ENCODE measurements at places on chromosomes 7 and 10.

- no peak for DNase-seq
Observed at GRCh38 chr7:6567886-6568285, 9.4 kb upstream of the ZDHHC4 start.

DNA sequence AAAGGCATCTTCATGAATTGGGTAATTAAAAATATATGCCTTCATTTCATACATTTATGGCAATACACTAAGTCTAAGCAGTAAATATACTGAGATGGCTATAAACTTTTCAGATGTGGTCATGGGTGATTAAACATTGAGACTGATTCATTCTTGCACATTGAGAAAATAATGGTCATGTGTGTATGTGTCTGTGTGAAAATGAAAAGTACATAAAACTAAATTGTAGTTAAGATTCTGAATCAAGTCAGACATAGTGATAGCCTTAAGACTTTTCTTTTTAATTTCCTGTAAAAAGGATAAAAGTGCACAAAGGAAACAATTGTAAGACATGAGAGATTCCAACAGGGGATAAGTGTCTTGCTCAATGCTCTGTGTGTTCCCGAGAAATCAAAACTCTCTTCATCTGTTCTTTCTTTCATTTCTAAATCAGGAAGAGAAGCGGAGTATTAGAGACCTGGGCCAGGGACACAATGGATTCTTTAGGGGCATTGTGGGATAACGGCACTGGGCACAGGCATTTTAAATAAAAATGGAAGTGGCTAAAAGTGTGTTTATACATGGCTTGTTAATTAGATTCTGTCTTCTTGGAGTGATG lies 69.8 kb upstream of the AGR3 start:
- no peak for DNase-seq

- no peak for DNase-seq
Observed at GRCh38 chr10:13206546-13207443, 27.4 kb downstream of the UCMA start.

DNA sequence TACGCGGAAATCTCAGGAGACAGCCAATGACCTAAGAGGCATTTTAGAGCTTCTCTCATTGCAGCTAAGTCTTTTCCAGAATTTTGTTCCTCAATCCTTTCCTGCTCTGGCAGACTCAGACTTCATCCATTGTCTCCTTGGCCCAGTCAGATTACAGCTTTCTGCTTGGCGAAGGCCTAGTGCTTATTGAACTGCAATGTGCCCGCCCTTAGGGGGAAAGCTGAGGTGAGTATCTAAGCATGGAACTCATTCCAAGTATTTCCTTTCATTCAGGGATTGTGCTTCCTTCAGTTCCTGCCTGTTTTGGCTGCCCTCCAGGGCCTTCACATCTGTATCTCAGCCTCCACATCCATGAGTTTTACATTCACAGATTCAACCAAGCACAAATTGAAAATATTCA lies 37.5 kb downstream of the PRLHR start:
- no peak for DNase-seq

- DNase-seq: no peak
Observed at GRCh38 chr7:123346766-123347165, 147.0 kb upstream of the SLC13A1 start.

GRCh38 chr7:142876236-142876960 lies 9.1 kb downstream of the TRPV6 start:
- no peak for DNase-seq

DNA sequence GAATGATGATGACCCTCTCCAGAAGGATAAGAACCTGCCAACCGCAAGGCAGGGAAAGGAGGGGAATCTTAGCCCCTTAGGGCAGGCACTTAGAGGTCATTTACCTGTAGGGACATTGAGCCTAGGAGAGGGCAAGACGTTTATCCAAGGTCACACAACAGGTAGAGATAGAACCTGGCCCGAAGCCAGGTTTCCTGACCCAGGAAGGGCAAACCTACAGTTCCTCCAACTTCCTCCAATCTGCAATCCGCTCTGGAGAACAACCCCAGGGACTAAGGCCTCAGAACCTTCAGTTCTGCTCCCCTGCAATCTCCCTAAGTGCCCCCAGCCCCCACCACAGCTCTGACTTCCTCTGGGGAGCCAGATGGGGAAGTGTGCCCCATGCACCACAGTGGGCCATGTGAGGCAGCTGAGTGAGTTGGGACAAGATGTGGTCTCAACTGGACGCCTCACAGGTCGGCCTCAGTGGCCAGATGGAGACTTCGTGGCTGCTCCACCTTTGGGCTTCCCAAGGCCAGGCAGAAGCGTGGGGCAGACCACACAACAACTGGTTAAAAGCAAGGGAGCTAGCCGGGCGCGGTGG lies 1.4 kb upstream of the PSAP start:
- DNase-seq: no peak

- no peak for DNase-seq
Observed at GRCh38 chr10:4639960-4640359, 186.0 kb upstream of the AKR1E2 start.

DNA sequence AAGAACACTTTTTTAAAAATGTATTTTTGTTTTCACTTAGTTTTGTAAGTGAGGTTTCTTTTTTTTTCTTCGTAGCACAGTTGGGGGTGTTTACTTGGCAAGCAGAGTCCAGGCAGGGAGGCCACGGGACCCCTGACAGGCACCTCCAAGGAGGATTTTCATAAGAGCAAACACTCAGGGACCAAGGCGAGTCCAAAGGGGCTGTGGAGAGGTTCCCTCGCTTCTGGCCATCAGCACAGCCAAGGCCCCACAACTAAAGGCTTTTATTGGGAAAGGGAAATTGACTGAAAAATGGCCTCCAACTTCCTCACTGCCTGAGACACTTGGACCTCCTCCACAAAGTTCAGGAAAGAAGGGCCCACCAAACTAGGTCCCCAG lies 173.8 kb downstream of the LRRC4 start:
- no peak for DNase-seq

DNA sequence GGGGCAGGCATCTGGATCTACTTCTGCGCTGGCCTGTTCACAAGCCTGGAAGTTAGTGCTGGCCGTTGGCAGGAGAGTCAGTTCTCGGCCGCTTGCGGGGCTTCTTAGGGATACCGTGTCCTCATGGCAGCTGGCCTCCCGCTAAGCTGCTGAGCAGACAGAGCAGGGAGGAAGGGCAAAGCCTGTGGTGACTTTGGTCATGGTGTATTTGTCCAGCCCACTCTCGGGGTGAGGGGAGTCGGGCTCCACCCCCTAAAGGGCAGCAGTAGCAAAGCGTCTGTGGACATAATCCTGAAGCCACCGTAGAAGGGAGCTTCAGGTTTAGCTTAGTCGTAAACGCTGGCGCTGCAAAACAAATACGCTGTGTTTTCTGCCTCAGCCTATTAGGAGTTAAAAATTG lies 12.2 kb downstream of the UBE3C start:
- DNase-seq: no peak

- no peak for DNase-seq
Observed at GRCh38 chr7:38438970-38439369, 165.5 kb upstream of the TARP start.

DNA sequence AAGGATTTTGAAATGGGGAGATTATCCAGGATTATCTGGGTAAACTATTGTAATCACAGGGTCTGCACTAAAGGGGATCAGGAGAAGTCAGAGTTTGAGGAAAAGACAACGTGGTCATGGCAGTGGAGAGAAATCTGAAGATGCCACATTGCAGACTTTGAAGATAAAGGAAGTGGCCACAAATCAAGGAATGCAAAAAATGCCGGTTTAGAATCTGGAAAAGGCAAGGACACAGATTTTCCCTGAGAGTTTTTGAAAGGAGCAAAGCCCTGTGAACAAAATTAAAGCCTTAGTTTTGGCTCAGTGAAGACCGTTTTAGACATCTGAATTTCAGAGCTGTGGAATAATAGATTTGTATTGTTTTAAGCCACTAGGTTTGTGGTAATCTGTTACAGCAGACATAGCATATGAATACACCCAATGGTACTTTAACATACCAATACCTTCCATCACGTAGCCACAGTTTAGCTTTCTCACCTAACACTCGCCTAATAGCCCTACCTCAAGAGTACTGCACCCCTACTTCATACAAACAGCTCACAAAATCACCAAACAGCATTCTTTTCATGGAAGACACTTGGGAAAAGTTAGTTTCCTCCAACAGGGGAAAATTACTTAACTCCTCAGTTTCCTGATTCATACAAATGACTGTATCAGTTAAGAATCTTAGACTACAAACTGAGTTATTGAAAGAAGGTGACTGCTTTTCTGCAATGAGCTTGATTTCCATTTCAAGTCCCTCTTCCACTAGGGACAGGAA lies 446.5 kb downstream of the INHBA start:
- DNase-seq: no peak

DNA sequence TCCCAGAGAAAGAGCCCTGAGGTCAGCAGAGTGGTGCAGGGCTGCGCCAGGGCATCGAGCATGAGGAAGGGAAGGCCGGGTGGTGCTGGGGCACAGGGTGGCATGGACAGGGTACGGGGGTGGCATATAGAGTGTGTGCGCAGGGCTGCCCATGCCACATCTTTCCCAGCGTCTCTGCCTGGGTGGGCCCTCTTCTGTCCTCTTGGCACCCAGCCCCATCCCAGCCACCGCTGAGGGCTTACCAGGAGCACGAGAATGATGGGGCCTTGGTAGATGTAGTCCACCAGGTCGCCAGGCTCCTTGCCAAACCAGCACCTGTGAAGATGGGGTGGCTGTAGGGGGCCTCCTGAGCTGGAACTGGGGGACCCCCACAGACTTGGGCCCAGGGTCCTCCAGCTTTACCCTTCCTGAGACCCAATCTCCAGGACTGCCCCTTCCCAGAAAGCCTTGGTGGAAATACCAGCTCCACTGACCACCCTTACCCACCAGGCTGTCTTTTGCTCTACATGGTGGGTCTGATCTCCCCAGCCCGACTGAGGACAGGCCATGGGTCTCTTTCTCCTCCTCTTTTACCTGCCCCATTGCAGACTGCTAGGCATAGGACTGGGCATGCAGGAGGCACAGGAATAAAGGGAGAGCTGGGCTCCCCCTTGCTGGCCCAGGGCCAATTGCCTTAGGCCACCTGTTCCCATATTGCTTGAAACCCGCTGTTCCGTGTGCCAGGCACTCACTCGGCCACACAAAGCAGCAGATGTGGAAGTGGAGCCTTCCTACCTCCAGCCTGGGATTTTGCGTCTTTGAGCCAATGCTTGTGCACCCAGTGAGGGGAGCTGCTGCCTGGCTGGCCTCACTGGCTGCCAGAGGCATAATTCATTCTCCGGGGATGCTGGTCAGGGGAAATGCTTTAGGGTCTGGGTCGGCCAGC lies 21.7 kb downstream of the CRHR2 start:
- peak; percentile 88 for DNase-seq

- DNase-seq: no peak
Observed at GRCh38 chr7:23654508-23654907, 25.5 kb upstream of the FAM221A start.

DNA sequence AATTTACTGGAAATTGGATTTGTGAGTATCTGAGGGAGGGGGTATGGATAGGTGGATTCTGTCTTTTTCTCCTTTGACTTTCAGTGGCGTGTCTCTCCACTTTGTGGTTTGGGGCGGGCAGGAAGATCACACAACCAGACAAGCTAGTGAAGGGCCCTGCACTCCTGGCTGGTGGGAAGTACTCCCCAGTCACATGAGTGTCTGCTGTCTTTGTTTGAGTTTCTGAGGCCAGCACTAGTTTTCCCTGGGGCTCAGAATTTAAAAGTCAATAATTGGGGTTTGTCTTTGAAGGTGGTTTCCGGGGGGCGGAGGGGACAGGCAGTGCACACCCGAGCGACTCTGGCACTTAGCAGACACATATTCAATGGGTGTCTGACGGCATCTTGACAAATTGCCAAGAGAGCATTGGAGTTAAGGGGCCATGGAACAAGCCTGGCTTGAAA lies 120.1 kb downstream of the WDFY4 start:
- DNase-seq: peak; percentile 25

DNA sequence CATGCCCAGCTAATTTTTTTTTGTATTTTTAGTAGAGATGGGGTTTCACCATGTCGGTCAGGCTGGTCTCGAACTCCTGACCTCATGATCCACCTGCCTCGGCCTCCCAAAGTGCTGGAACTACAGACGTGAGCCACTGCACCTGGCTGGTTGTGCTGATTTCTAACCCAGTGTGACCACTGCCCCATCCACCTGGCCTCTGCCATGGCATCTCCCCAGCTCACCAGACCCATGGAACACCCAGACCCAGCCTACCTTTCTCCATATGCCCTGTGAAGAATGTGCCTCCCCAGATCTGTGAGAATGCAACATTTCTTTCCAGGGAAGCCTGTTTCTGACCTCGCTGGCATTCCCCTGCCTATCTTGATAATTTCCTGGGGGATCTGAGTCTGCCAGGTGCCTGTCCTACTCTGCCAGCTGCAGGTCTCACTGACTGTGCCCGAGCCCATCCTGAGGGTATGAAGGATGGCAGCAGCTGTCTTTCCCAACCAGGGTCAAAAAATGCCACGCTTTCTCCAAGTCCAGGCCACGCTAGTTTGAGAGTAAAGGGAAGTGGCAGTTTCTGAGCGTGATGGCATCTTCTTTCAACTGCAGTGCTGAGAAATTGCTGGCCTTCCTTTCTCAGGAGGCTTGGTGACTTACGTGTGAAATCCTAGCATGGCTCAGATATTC lies 324.4 kb upstream of the ZNF32 start:
- DNase-seq: no peak

- DNase-seq: peak; percentile 1
Observed at GRCh38 chr7:121126801-121127534, 138.5 kb downstream of the CPED1 start.

DNA sequence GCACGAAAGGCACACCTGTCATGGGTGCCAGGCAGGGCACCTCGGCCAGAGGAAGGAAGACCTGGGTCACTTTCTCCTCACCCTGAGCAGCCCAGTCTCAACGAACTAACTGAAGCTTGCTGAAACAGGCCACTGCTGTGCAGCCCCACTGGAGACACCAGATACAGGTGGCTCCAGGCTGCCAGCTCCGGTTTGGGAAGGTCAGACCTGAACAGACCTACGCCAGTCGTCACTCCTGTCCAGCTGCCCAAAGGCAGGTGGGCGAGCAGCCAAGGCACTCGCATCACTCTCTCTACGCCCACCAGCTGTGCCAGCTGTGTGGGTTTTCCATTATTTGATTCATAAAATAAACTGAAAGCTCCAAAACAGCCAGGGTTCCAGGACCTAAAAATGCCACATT lies 256.1 kb downstream of the ZMYND11 start:
- DNase-seq: peak; percentile 54

GRCh38 chr10:122387572-122387971 lies 13.1 kb downstream of the PLEKHA1 start:
- no peak for DNase-seq

DNA sequence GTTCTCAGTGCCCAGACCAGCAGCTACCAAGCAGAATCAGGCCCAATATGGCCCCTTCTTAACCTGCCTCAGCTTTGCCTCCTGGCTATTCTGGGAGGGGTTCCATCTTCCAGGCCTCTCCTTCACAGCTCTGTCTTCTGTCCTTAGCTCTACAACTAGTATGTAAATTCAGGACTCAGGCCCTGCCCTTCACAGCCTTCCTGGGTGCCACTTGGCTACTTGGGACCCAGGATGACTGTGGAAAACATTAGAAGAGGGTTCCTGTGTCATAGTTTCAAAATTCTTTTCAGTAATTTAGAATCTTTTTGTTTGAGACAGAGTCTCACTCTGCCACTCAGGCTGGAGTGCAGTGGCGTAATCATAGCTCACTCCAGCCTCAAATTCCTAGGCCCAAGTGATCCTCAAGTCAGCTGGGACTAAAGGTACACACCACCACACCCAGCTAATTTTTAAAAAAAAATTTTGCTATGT lies 33.2 kb upstream of the PAPSS2 start:
- no peak for DNase-seq

GRCh38 chr7:97014145-97014750 lies 8.9 kb downstream of the DLX6 start:
- no peak for DNase-seq

- DNase-seq: no peak
Observed at GRCh38 chr10:70958396-70958795, 70.0 kb upstream of the PCBD1 start.

- DNase-seq: no peak
Observed at GRCh38 chr7:75856536-75856935, 22.3 kb upstream of the RHBDD2 start.
